ENCODE measurements at places on chromosomes 3 and 15.
A peak's percentile ranks its signal among the peaks of the same experiment; 100 is the strongest.

GRCh38 chr15:57160823-57161560 lies 215.3 kb upstream of the CGNL1 start:
- no peak for DNase-seq

GRCh38 chr15:38487378-38487777 lies 33.5 kb downstream of the FAM98B start:
- no peak for DNase-seq

DNA sequence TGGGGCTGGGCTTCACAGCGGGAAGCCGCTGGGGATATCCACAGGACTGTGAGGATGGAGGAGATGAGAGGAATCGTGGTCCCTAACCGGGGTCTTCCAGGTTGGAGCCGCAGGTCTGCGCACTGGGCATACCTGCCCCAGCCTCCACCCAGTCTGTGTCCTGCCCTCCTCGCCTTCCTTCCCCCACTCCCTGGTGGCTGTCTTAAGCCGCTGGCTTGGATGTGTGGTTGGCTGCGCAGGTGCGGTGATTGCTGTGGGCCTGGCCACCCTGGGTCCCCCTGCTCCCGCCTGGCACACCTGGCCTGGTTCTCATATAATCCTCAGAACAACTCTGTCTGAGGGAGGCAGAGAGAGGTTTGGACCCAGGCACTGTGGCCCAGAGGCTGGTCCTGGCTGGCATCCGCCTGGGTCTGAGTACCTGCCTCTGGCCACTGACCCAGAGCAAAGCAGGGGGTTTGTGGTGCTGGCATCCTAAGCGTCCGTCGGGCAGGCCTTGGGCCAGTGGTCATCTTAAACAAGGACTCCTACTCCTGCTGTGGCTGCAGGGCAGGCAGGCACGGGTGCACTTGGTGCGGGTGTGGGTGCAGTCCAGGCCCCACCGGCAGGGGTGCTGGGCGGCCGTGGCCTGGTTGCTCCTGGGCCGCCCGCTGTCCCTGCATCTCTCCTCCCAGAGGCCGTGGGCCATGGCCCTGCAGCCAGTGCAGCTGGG lies 18.7 kb downstream of the PLXNA1 start:
- no peak for DNase-seq

DNA sequence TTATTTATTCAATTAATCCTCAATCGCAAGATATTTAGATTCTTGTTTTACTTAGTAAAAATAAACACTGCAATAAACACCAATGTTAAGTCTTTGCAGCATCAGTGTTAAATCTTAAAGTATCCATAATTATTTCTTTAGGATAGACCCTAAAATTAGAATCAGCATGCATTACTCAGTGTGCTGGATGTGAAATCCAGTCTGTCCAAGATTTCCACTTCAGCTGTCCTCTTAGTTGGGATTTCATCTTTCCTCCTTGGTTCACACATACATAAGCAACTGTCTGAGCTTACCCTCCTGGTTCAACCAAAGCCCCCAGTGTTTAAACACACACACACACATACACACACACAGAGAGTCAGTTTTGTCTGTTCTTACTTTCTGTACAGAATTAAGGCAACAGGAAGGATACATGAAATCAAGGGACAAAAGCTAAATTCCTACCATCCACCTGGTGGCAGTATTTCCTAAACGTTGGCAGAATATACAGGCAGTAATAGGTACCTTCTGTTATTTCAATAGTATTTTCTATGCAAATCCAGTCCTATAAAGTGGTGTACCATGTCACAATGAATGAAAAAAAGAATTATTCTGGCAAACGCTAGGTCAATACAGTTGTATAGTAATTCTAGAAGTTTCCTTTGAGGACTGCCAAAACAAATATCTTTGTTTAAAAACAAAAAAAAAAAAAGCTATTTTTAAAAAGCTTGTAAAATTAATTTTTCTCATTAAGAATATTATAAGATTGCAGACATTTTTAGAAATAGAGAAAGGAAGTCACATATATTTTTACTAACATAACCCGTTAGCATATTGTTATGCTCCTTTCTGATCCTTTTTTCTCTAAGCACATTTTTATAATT lies 27.3 kb upstream of the DMXL2 start:
- DNase-seq = peak; percentile 64

DNA sequence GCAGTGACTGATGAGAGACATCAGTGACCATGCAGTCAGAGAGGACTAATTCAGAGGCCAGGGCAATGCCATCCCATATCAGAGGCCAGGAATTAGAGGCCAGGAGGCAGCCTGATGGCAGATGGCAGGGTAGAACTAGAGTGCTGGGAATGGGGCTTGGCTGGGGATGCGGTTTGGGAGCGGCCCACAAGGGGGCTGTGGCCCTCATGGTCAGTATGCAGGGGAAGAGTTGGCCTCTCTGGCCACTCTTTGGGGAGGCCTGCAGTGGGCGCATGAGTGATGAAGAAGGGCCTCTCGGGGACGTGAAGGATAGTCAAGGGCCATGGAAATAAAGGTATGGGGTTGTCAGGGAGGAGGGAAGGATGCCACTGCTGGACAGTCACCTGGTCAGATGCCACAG lies 101.7 kb downstream of the EEFSEC start:
- DNase-seq = no peak

DNA sequence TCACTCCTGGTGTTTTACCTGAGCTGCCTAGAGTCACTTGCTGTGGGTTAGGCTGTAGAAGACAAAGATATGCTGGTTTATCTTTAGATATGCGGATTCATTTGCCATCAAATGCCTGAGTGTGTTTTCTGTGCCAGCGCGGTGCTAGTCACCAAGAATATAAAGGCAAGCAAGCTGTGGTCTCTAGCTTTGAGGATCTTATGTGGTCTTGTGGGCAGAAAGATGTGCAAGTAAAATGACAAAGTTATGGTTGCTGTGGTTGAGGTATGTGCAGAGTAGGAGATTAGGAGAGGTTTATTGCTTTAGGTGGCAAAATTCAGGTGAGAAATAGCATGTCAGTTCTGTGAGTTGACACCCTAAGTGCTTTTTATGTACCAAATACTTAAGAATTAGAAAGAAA lies 94.2 kb downstream of the CGNL1 start:
- no peak for DNase-seq

DNA sequence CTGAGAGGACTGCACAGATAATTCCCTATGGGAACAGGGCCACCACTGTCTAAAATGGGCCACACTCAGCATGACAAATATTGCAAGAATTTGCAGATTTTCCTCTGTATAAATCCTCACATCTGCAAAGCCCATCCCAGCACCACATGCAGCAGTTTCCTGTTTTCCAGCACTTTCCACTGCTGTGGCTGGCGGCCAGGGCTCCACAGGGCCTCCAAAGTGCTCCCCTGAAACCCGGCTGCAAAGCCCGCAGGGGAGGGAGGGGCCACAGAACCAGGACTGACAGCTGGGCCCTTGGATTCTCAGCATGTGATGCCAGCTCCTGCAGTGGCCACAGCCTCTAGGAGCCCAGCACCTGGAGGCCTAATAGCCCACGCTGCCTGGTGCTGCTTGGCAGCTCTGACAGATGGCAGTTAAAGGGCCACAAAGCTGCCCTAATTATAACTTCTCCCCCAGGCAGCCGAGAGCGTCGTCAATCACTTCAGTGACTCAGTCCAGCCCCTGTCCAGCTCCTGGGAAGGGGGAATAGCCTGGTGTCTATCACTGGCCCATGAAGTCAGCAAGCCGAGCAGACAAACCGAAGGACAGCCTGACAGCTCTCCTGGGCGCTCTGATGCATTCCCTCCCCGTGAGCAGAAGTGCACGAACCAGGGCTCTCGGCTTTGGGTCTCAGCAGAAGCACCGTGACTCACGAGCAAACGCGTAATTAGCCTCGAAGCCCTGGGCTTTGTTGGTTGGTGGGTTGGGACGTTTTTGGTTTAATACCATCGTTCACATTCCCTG lies 4.7 kb downstream of the LRRC15 start:
- no peak for DNase-seq

DNA sequence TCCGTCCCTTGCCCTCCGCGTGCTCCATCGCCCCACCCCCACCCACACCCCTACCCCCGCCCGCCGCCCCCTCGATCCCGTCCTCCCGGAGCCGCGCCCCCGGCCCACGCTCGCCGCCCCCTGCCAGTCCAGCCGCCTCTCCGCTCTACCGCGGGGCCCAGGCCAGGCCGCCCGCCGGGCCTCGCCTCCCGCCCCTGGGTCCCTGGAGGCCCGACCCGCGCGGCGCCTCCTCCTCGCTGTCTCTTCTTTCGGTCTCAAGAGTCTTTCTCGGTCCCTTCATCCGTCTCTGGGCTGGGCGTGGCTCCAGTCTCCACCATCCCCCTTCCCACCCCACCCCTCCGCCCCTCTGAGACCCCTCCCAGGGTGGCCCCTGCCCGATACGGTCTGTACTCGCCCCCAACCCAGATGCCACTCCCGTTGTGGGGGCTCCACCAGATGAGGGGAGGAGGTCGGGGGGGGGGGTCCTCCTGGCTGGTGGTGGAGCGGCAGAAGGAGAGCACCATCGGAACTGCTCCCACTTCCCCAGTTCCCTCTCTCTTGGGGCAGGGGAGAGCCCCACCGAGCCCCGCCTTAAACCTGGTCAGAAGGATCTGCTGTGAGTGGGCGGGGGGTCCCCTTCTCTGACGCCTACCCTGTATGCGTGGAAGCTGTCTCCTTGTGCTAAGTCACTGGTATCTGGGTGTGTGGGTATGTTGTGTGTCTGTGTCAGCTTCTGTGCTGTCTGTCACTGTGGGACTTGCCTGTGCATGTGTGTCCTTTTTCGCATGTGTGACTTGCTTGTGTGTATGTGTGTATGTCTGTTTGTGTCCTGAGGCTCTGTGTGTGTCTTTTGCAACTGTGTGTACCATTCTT lies 1.0 kb downstream of the PRKCD start:
- peak; percentile 18 for DNase-seq

DNA sequence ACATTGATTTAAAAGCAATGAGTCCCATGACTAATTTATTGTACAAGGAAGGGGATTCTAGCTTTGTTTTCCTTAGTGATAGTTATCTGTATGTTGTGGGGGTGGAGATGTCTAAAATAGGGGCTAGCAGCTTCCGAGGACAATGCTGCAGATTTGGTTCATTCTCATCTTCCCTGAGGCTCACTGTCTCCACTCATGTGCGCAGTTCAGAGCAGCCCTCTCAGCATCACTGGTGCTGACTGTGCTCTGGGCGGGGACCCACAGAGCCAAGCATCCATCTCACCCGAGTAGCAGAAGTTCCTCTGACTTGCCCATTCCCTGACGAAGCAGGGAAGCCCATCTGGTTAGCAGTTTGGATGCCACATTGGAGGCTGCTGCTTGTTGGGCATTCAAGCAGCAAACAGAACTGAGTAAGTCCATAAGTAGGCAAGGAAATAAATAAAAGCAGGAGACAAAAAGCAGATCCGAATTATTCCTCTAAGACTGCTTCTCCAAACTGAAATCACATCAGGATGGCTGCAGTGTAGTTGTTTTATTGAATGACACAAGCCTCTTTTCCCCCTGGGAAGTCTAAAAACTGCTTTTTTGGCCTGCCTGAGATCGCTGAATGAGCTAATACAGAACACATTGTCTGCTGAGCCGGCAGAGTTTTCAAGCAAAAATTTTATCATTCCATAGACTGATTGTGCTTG lies 27.5 kb downstream of the RARB start:
- DNase-seq = no peak

- no peak for DNase-seq
Measured at GRCh38 chr3:105891101-105891500, 22.3 kb upstream of the CBLB start.

- DNase-seq = peak; percentile 4
Measured at GRCh38 chr15:77753281-77753873, 120.7 kb upstream of the LINGO1 start.

DNA sequence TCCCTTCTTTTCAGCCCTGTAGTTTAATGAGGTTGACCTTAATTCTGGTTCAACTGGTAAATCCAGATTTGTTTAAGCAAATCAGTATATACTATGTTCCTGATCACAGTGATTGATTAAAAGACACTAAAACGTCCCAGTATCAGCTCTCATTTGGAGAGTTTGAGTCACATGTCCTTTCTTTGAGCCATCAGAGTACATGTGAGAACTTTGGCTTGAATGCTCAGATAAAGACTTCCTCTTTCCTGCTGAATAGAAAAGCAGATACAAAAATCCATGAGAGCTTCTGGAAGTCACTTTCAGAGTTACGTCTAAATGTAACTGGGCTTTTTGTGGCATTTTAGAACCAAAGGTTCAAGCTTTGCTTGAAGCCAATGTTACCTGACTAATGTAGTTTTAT lies 341.8 kb upstream of the SATB1 start:
- DNase-seq = no peak

DNA sequence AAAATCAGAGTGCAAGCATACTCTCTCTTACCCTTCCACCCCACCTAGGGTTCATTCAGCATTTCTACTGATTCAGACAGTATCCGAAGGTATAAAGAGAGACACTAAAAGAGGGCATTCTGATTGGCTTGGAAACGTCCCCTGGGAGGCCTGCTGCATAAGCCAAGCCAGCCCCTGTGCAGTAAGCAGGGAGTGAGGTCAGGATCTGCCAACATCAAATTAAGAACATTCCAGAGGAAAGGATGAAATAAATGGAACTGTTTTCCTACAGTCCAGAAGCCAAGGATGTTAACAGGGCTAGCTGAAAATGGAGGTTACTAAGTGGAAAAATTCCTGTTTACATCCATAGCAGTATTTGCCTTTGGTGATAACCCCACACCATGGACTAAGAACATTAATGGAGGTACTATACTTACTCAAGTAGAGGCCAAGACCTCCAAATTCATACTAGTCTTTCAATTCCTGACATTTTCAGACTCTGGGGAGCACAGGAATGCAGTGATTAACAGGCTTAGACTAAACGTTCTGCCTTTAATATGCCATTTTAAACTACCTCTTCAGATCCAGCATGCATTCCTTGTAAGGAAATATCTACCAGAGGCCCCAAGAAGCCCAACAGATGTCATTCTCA lies 34.5 kb downstream of the NPTN start:
- DNase-seq = no peak

- peak; percentile 56 for DNase-seq
Measured at GRCh38 chr3:29649815-29650547, 369.1 kb downstream of the RBMS3 start.
